ENCODE measurements at places on chromosomes 2 and 18. TPM values are rescaled to one million over a fixed set of nuclear protein-coding genes. Genes with fewer than 3 reads are reported as not detected.

DNA sequence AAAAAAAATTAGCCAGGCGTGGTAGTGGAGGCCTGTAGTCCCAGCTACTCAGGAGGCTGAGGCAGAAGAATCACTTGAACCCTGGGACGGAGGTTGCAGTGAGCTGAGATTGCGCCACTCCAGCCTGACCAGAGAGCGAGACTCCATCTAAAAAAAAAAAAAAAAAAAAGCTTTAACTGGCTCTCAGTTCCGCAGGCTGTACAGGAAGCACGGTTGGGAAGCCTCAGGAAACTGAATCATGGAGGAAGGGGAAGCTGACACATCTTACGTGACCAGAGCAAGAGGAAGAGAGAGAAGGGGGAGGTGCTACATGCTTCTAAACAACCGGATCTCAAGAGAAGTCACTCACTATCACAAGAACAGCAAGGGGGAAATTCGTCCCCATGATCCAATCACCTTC lies 505.6 kb upstream of the SLC8A1 start:
- DNase-seq = peak; percentile 99

RFX8 gene
- not detected for total RNA-seq

HOXD8 gene
- 27.4 TPM for total RNA-seq

- DNase-seq = no peak
Measured at GRCh38 chr2:42987112-42987922, 194.9 kb upstream of the HAAO start.

DNA sequence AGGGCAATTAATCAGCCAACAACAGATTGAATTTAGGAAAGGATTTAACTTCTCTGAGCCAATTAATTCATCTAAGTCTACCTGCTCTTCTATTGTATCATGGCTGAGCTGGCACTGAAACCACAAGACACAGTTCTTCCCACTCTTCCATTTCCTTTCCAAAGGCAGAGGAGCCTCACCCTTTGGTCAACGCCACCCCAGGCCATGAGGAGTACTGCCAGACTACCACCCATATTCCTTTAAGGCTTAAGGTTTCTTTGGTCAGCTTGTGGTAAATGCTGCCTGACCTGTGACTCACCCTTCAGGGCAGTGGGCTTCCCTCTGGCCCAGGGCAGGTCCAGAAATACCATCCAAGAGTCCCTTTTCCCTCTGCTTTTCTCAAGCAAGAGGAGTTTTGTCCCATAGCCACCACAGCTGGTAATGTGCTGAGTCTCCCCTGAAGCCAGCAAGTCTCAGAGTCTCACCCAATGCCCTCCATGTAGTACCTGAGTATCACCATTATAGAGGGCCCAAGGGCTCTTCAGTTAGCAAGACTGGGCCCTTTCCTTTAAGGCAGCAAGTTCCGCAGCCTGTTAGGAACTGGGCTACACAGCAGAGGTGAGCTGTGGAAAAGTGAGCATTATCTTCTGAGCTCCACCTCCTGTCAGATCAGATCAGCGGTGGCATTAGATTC lies 900.5 kb upstream of the CRIM1 start:
- no peak for DNase-seq

SETBP1 gene
- total RNA-seq = 1.1 TPM

ANKRD36B gene
- 26.2 TPM for total RNA-seq

- peak; percentile 90 for DNase-seq
Measured at GRCh38 chr2:148658807-148659722, 14.5 kb downstream of the EPC2 start.

PHOSPHO2 gene
- 1.7 TPM for total RNA-seq

DNA sequence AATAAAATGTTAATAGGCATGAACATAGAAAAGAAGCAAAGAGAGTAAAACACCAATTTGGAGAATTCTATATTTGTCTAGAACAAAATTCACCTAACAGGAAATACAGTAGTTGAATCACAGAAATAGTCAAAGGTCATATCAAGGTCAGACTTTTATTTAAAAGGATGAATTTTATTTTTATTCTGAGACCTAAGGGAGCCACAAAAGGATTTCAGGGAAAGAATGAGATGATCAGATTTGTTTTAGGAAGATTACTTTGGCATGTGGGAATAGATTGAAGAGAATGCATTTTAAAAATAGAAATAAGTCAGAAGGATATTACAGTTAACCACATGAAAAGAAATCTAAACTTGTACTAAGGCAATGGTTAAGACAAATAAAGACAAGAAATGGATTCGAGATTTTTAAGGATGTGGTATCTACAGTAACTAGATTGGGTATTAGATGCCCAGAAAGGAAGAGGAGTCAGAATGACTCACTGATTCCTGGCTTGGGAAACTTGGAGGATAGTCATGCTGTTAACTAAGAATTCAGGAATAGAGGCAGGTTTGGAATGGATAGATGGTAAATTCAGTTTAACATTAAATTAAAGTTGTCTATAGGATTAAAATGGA lies 56.0 kb downstream of the METTL4 start:
- peak; percentile 94 for DNase-seq

C2orf81 gene
- total RNA-seq = under 0.01 TPM

PAX3 gene
- total RNA-seq = not detected

ZNF892 gene
- total RNA-seq = 4.8 TPM

GRCh38 chr2:168059758-168060157 lies 187.6 kb downstream of the STK39 start:
- no peak for DNase-seq

DNA sequence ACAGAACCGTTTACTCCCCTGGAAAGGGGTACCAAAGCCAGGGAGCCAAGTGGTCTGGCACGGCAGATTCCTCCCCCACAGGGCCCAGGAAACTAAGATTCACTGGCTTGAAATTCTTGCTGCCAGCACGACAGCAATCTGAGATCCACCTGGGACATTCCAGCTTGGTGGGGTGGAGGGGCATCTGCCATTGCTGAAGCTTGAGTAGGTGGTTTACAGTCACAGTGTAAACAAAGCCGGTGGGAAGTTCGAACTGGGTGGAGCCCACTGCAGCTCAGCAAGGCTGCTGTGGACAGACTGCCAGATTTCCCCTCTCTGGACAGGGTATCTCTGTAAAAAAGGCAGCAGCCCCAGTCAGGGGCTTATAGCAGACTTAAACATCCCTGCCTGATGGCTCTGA lies 901.7 kb upstream of the LRRTM1 start:
- no peak for DNase-seq
